ENCODE measurements at places on chromosomes 11 and 22.

DNA sequence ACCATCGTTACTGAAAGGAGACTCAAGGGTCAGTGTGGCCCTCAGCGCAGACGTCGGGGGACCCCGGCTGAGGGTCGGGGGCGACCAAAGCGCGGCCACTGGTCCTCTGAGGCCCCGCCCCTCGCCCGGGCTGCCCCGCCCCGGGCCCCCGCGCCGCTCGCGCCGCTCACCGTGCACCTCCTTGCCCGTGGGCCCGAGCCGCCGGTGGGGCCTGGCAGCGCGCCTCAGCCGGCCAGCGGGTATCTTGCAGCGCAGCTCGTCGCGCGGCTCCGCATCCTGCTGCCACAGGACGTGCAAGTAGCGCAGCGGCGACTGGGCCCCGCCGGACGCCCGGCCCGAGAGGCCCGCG is 419 bp downstream of the ANKRD54 start:
- H3K27me3 ChIP-seq = no peaks in the 10 kb centered on the region
- peaks cover 20% of the 10 kb centered on the region for H3K4me1 ChIP-seq
- H3K27ac ChIP-seq = peak overlapping the region; percentile 81
- H3K36me3 ChIP-seq = peaks cover 22% of the 10 kb centered on the region

DNA sequence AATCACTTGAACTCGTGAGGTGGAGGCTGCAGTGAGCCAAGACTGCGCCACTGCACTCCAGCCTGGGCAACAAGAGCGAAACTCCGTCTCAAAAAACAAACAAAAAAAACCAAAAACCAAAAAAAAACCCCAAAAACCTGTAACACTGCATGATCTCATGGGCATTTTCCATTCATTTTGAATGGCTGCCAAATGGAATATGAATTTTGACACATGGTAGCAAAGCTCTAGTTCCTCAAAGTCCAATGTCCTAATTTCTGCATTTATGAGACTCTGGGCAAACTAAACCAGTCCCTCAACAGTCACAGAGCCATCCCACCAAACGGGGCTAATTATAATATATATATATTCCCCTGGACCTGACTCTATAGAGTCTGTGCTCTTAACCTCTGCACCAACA is 61.8 kb downstream of the SGSM3 start:
- no peak for DNase-seq
- H3K27ac ChIP-seq = no peak overlapping the region
- no peak overlapping the region for H3K4me3 ChIP-seq
- no peaks in the 10 kb centered on the region for H3K4me1 ChIP-seq
- no peaks in the 10 kb centered on the region for H3K36me3 ChIP-seq
- H3K27me3 ChIP-seq = no peaks in the 10 kb centered on the region

GRCh38 chr11:70281156-70281609 is 10.7 kb downstream of the PPFIA1 start:
- no peaks in the 10 kb centered on the region for H3K27me3 ChIP-seq
- no peaks in the 10 kb centered on the region for H3K4me1 ChIP-seq
- no peak for DNase-seq
- H3K36me3 ChIP-seq = peaks cover 7% of the 10 kb centered on the region
- H3K4me3 ChIP-seq = no peak overlapping the region
- no peak overlapping the region for H3K27ac ChIP-seq

DNA sequence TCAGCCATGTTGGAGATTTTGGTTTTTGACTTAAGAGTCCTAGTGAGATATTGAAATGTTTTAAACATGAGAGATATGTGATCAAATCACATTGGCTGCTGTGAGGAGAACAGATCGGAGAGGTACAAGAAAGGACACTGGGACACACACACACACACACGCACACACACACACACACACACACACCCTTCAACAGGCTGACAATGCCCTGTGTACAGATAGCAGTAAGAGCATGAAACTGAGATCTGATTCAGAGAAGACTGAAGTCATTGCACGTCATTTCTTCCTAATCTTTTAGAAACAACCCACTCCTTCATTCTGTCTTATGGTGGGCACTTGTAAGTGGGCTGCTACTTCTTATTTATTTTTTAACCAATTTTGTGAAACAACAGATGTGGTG is 200.5 kb upstream of the E2F8 start:
- H3K27ac ChIP-seq = peak overlapping the region; percentile 69
- H3K4me3 ChIP-seq = no peak overlapping the region
- DNase-seq = no peak
- no peaks in the 10 kb centered on the region for H3K27me3 ChIP-seq
- no peaks in the 10 kb centered on the region for H3K36me3 ChIP-seq

DNA sequence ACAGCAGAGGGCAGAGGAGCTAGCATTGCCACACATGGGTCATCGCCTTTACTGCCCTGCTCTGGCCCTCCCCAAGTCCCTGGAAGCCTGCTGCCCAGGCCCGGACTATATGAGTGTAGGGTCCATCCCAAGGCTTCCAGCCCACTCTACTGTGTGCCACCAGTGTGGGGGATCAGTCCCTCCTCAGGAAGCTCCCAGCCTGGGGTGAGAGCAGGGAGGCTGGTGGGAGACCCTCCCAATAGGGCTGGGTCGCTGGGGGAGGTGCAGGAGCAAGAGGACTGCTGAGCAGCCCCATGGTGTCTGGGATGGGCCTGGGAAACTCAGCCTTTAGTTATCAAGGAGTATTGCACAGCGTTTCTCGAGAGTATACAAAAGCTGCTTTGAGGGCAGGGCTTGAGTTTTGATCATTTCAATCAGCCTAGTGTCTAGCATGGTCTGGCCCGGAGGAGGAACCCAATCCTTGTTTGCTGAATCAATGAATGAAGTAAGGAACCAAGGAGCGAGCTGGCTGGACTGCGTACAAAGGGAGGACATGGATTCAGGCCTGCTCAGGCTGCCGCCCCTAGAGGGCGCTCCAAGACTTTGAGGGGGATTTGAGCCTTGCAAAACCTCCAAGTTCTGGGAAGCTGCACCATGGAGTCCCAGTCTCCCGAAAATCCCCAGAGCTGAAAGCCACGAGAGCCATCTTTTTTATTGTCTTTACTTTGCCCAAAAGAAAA is 89.0 kb upstream of the PARVA start:
- H3K27me3 ChIP-seq = no peaks in the 10 kb centered on the region
- H3K4me3 ChIP-seq = no peak overlapping the region
- no peaks in the 10 kb centered on the region for H3K4me1 ChIP-seq
- DNase-seq = peak; percentile 71
- no peaks in the 10 kb centered on the region for H3K36me3 ChIP-seq

- peak within 1 kb of the TSS; percentile 90 for H3K27ac ChIP-seq
- DNase-seq = peak; percentile 94
- peaks cover 2% of the 10 kb centered on the region for H3K4me1 ChIP-seq
- peak within 1 kb of the TSS; percentile 75 for H3K4me3 ChIP-seq
These were observed at the start of gene MRPL48 for GRCh38 chr11:73787643-73788558. Gene MRPL48, plus strand, starts transcription at chr11:73787874. Its CDS starts 98 bp downstream, at chr11:73787972.

- peak; percentile 31 for DNase-seq
- no peak overlapping the region for H3K27ac ChIP-seq
- H3K36me3 ChIP-seq = no peaks in the 10 kb centered on the region
These were observed 135.2 kb downstream of the WNT11 start for GRCh38 chr11:76071090-76071489.

DNA sequence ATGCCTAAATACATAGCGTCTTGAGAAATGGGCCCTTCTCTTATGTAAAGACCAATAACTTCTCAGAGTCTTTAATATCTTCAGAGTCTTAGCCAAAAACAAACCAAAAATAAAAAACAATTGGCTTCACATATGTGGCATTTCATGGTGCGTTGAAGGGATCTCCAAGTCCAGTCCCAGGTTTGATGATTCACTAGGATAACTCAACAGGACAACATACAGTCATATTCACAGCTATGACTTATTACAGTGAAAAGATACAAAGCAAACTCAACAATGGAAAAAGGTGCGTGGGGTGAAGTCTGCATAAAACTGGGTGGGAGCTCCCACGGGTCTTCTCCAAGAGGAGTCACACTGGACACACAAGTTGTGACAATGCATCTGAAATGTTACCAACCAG is 12.6 kb downstream of the SYTL2 start:
- no peak for DNase-seq
- peaks cover 13% of the 10 kb centered on the region for H3K4me1 ChIP-seq
- H3K27ac ChIP-seq = no peak overlapping the region
- no peaks in the 10 kb centered on the region for H3K27me3 ChIP-seq
- H3K36me3 ChIP-seq = no peaks in the 10 kb centered on the region

GRCh38 chr22:32494971-32495370 is 20.4 kb downstream of the FBXO7 start:
- peaks cover 32% of the 10 kb centered on the region for H3K36me3 ChIP-seq
- no peak for DNase-seq
- no peak overlapping the region for H3K4me3 ChIP-seq
- H3K27ac ChIP-seq = no peak overlapping the region
- H3K4me1 ChIP-seq = no peaks in the 10 kb centered on the region

- no peaks in the 10 kb centered on the region for H3K4me1 ChIP-seq
- DNase-seq = no peak
- no peaks in the 10 kb centered on the region for H3K36me3 ChIP-seq
- H3K27ac ChIP-seq = no peak overlapping the region
These were observed 137.6 kb downstream of the MSANTD4 start for GRCh38 chr11:105884436-105884835.

- H3K4me3 ChIP-seq = no peak overlapping the region
- peak; percentile 22 for DNase-seq
- peaks cover 20% of the 10 kb centered on the region for H3K36me3 ChIP-seq
- H3K4me1 ChIP-seq = no peaks in the 10 kb centered on the region
- no peak overlapping the region for H3K27ac ChIP-seq
- H3K27me3 ChIP-seq = no peaks in the 10 kb centered on the region
These were observed 43.4 kb downstream of the CPT1A start for GRCh38 chr11:68798221-68798813.

DNA sequence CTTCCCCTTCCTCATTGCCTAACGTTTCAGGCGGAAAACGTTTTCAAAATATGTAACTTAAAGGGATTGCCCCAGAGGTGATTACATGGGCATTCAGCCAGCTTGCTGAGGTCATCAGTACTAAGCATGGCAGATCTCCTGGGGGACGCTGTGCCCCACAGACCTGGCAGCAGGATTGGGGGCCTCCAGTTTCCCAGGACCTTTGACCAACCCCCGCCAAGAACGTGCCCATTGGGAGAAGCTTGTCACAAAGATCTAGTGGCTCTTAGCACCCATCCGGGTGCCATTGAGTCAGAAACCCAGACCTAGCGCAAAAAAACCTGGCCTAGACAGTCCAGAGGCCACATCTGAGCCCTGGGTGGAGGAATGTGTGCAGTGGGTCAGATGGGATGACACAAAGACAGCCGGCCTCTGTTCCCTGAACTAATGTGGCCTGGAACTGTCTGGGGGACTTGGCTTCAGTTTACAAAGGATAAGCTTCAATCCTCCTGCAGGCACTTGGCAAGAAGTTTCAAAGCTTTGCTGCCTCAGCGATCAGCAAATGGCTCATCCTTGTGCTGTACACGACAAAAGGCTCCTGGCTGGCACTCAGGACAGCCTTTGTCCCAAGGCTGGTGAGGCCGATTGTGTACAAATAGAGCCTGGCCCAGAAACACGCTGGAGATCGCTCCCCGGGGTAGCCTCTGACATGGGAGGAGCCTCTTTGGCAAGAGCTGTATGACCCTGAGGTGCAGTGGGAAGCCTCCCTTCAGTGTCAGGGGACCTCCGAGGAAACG is 9.5 kb downstream of the C1QTNF6 start:
- DNase-seq = peak; percentile 52
- H3K27ac ChIP-seq = peak overlapping the region; percentile 21
- no peaks in the 10 kb centered on the region for H3K27me3 ChIP-seq
- H3K4me1 ChIP-seq = peaks cover 15% of the 10 kb centered on the region
- no peak overlapping the region for H3K4me3 ChIP-seq

- no peaks in the 10 kb centered on the region for H3K36me3 ChIP-seq
- no peak overlapping the region for H3K27ac ChIP-seq
- no peak for DNase-seq
- H3K27me3 ChIP-seq = no peaks in the 10 kb centered on the region
- no peaks in the 10 kb centered on the region for H3K4me1 ChIP-seq
- H3K4me3 ChIP-seq = no peak overlapping the region
These were observed 971 bp downstream of the DNAJB13 start for GRCh38 chr11:73951797-73952196.

DNA sequence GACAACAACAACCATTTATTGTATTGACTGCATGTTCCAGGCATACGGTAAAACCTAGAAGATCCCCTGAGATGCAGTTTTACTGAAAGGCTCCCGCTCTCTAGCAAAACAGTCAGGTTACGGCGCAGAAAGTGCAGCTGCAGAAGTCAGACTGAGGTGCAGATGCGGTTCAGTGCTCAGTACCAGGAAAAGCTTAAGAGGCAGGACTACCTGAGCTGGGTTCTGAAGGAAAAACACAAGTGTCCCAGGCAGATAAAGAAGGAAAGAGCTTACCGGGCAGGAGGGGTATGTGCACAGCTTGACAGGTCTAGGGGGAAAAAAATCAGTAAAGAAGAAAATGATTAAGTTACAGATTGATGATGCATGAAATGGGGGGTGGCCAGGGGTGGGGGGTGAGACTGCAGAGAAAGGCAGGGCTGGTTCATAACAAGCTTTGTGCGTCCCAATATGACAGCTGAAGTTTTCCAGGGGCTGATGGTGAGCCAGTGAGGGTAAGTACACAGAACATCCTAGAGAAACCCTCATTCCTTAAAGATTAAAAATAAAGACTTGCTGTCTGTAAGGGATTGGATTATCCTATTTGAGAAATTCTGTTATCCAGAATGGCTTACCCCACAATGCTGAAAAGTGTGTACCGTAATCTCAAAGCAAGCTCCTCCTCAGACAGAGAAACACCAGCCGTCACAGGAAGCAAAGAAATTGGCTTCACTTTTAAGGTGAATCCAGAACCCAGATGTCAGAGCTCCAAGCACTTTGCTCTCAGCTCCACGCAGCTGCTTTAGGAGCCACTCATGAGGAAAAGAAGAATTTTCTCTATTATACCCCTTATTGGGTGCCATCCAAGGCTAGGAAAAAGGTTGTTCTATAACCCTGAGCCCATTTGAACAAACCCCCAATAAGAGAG is 11.9 kb downstream of the LARGE1 start:
- no peak for DNase-seq
- H3K4me1 ChIP-seq = no peaks in the 10 kb centered on the region
- no peak overlapping the region for H3K27ac ChIP-seq
- H3K36me3 ChIP-seq = no peaks in the 10 kb centered on the region
- no peaks in the 10 kb centered on the region for H3K27me3 ChIP-seq

DNA sequence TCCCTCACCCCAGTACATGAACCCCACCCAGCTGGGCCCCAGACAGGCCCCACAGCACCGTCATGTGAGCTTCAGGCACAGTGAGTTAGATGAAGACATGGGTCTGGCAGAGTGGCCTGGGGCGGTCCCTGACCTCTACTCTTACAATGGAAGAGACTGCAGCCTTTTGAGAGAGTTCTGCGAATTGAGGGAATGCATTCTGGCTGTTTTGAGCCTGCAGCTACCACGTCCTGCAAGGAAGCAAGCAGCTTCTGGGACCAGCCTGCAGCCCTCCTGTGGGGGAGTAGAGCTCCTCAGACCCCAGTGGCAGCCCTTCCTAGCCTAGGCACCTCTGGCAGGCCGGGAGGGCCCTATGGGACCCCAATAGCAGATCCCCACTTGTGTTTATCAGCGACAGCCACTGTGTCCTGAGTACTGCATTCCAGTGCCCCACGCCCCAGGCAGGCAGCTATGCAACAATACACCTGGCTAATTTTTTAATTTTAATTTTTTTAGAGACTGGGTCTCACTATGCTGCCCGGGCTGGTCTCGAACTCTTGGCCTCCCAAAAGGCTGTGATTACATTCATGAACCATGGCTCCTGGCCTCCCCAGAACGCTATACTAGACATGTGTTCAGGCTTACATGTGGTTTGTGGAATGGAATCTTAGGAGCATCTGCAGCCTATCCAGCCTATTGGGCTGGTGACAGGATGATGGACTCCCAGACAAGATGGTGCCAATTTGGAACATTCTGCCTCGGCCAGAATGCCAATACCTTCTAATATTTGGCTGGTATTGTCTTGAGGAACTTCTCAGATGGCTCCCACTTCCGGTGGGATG is 717 bp upstream of the SLC7A4 start:
- no peak for DNase-seq
- no peaks in the 10 kb centered on the region for H3K27me3 ChIP-seq
- H3K36me3 ChIP-seq = no peaks in the 10 kb centered on the region
- H3K4me3 ChIP-seq = peak overlapping the region; percentile 40
- no peaks in the 10 kb centered on the region for H3K4me1 ChIP-seq

All from small intestine (tissue), 16 donors.